Activated T-cell treated with anti-CD3 and anti-CD28 coated beads, Interleukin-2, amount 50 U/mL, for 72 hours (primary cell): ENCODE measurements at places on chromosomes 6 and 20.

DNA sequence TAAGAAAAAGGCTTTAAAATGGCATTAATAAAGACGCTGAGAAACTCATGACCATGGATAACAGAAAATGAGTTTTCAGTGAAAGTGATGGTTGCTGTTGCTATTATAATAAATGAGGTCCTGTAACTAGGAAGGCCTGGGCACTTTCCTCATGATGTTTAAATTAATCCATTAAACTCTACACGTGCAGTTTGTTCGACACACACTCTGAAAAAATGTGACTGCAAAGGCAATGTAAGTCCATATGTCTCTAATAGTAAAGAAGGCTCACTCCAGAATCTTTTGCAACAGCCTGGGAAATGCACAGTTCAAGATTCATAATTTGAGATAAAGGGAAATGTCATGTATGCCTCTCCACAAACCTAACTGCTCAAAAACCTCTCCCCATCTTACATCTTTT, 153.4 kb downstream of the COL12A1 start:
- DNase-seq: no peak

- no peak for DNase-seq
Measured at GRCh38 chr6:124535746-124536145, 426.5 kb upstream of the RNF217 start.

DNA sequence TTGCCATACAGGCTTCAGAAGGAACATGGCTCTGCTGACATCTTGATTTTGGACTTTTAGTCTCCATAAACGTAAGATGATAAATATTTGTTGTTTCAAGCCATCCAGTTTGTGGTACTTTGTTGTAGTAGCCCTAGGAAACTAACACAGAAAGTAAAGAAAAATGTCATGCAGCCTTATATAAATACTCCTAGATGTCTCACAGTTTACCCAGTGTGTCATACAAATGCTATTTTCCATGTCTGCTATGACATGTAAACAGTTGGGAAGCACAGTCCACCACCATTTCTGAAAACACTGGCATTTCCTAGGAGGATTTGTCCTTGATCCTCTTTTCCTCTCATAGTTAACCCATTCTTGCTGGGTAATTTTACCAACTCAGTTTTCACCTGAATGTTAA, 30.6 kb upstream of the ME1 start:
- no peak for DNase-seq

- DNase-seq: no peak
Measured at GRCh38 chr20:23138682-23139081, 52.6 kb upstream of the CD93 start.

DNA sequence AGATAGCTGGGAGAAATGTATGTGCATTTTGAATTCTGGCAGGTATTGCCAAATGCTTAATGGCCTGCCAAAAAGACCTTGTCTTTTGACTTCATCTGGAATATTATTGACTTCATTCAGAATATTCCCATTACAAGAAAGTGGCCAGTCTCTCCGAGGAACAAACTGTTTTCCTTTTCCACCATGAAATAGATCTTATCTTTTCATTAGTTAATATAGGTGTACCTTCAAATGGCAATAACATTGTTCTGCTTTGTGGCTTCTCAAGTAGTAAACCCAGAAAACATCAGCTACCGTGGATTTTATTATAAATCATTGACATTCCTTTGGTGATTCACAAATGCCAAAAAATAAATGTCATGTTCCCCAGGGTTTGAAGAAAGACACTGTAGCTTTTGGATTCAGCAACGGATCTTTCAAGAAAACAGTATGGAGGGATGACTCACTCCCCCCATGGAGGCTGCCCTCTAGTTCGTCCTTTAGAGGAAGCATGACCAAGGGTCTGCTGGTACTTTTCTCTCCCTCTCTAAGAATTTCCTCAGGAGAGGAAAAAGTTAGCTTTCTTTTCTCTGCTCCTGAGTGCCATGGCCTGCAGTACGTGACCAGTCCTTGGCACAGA, 1.1 kb upstream of the RNF182 start:
- DNase-seq: no peak

GRCh38 chr6:13927203-13927602, 2.5 kb downstream of the RNF182 start:
- no peak for DNase-seq
